ENCODE measurements at places on chromosomes 1 and 21. TPM values are rescaled to one million over a fixed set of nuclear protein-coding genes. Genes with fewer than 3 reads are reported as not detected.
A peak's percentile ranks its signal among the peaks of the same experiment; 100 is the strongest.

CFAP107 gene
- polyA plus RNA-seq, result not detected

- H3K36me3 ChIP-seq, result peaks cover 14% of the 10 kb centered on the region
- no peak overlapping the region for H3K4me3 ChIP-seq
- no peaks in the 10 kb centered on the region for H3K27me3 ChIP-seq
- H3K27ac ChIP-seq, result no peak overlapping the region
Measured at GRCh38 chr1:43834280-43835081, 99.1 kb upstream of the ARTN start.

- H3K27me3 ChIP-seq, result peaks cover 49% of the 10 kb centered on the region
- no peak overlapping the region for H3K27ac ChIP-seq
- H3K36me3 ChIP-seq, result no peaks in the 10 kb centered on the region
Measured at GRCh38 chr1:181482001-181482430, 1.3 kb upstream of the CACNA1E start.

- H3K4me3 ChIP-seq, result no peak overlapping the region
- H3K36me3 ChIP-seq, result no peaks in the 10 kb centered on the region
- H3K4me1 ChIP-seq, result no peaks in the 10 kb centered on the region
- H3K27ac ChIP-seq, result no peak overlapping the region
- DNase-seq, result peak; percentile 23
Measured at GRCh38 chr1:170218257-170218650, 72.5 kb downstream of the NTMT2 start.

DNA sequence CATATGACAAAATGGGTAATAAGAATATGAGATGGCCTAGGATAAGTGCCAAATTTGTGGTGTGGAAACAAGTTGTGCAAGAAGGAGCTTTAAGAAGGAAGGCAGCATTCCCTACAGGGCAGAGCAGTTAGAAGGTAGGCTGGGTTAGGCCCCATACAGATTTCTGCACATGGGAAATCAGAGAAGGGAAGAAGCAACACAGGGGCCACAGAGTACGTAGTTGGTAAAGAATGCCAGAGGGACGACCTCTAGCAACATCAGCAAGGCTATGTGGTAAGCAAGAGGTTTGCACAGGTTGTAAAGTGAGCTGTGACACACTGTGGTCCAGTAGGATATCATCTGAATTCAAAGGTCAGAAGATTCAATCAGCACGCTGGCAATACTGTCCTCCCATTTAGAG lies 765.6 kb upstream of the B3GALT2 start:
- peak; percentile 1 for DNase-seq
- H3K4me1 ChIP-seq, result no peaks in the 10 kb centered on the region
- H3K27me3 ChIP-seq, result no peaks in the 10 kb centered on the region
- H3K4me3 ChIP-seq, result no peak overlapping the region
- H3K27ac ChIP-seq, result no peak overlapping the region
- no peaks in the 10 kb centered on the region for H3K36me3 ChIP-seq

GRCh38 chr21:46219591-46220239 lies 8.9 kb downstream of the LSS start:
- no peak overlapping the region for H3K4me3 ChIP-seq
- no peaks in the 10 kb centered on the region for H3K27me3 ChIP-seq
- DNase-seq, result no peak
- peaks cover 32% of the 10 kb centered on the region for H3K36me3 ChIP-seq

GRCh38 chr1:55823541-55824250 lies 608.5 kb upstream of the USP24 start:
- no peaks in the 10 kb centered on the region for H3K36me3 ChIP-seq
- no peak overlapping the region for H3K4me3 ChIP-seq
- H3K4me1 ChIP-seq, result peaks cover 23% of the 10 kb centered on the region
- DNase-seq, result peak; percentile 64

DNA sequence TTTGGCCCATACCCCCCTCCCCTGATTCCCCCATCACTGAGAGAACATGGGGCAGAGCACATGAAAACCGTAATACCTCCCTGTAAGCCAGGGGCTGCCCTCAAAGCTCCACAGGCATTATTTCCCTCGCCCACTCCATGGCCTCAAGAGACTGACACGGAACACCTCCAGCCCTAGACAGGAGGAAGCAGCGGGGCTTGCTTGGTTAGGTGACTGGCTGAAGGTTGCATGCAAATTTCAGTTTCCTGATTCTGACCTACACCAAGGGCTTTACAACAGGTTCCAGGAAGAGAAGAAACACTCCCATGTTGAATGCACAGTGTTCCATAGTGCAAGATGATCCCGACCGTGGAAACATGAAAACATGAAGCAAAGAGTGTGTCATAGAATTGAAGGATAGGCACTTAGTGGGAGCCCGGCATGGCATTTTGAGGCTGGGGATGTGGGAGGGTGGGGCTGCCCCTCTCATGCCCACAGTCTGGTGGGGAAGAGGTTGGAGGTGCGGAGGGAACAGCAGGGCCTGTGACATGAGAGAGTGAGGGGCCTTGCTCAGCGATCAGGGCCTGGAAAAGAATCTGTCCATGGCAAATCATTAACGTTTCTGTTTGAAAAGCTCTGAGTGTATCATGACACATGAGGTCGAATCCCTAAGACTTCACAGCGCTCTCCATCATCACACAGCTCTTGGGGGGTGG lies 33.5 kb downstream of the GPR137B start:
- no peak for DNase-seq
- H3K27me3 ChIP-seq, result no peaks in the 10 kb centered on the region
- peaks cover 6% of the 10 kb centered on the region for H3K36me3 ChIP-seq
- peaks cover 2% of the 10 kb centered on the region for H3K4me1 ChIP-seq
- H3K27ac ChIP-seq, result no peak overlapping the region

- H3K4me3 ChIP-seq, result no peak overlapping the region
- H3K4me1 ChIP-seq, result peaks cover 6% of the 10 kb centered on the region
- no peaks in the 10 kb centered on the region for H3K36me3 ChIP-seq
- no peak for DNase-seq
Measured at GRCh38 chr1:226948996-226949395, 8.9 kb downstream of the COQ8A start.

DNA sequence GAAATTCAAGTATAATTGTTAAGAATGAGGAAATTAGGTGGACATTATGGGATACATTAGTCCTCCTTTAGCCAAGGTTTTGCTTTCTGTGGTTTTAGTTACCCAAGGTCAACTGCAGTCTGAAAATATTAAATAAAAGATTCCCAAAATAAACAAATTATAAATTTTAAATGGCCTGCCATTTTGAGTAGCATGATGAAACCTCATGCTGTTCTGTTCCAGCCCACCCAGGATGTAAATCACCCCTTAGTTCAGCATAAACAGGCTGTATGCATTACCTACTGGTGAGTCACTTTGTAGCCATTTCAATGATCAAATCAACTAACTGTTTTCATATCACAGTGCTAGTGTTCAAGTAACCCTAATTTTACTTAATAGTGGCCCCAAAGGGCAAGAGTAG lies 132.5 kb upstream of the LYPLAL1 start:
- H3K27ac ChIP-seq, result no peak overlapping the region
- H3K27me3 ChIP-seq, result no peaks in the 10 kb centered on the region
- H3K36me3 ChIP-seq, result no peaks in the 10 kb centered on the region
- H3K4me1 ChIP-seq, result peaks cover 6% of the 10 kb centered on the region

Measured in IMR-90 (cell line).